GM19239 (cell line): ENCODE measurements at places on chromosomes 3 and 15.

GRCh38 chr15:32107477-32108080 lies 77.3 kb downstream of the CHRNA7 start:
- DNase-seq = no peak

- peak; percentile 54 for DNase-seq
Observed at GRCh38 chr3:185152410-185153170, at the start of gene C3orf70. C3orf70 (minus strand) TSS chr3:185153060; CDS start chr3:185152823, 237 bp downstream.

GRCh38 chr3:15601046-15601398 lies 347 bp downstream of the HACL1 start:
- no peak for DNase-seq

DNA sequence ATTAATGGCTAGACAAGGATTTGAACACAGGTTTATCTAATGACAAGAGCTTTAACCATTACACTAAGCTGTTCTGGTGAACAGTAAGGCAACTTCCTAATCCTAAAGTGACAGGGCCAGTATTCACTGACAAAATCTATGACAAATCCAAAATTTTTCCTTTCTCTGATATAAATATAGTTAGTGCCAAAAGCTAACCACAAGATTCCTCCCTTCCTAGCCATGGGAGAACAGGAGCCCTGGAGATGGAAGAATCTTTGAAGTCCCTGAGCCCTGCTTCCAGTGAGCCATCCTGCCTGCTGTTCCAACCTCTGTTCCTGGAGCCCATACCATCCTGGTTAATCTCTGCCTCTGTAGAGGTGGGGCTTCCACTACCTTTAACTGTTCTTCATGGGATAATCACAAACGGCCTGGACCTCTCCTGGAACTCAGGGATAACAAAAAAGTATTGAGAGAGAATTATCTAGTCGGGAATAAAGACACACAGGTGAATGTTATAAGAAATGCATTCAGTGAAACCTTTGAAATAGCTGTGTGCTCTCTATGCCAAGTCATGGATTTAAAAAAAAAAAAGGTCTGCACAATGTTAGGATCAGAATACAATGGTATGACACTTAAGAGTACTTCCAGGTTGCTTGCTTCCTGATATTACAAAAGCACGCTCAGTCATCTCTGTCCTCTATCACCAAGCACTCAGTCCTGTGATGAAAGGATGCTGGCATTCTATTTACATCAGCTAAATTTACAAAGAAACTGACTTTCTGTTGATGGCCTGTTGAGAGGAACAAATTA lies 235.8 kb downstream of the SUCLG2 start:
- DNase-seq = no peak

GRCh38 chr3:197736010-197736490 lies 654 bp downstream of the RUBCN start:
- DNase-seq = no peak

GRCh38 chr3:16504692-16505091 lies 8.8 kb downstream of the RFTN1 start:
- DNase-seq = no peak
